Suppressor macrophage treated with lipopolysaccharide for 4 hours (primary cell): ENCODE measurements at places on chromosomes 11 and 22.

DNA sequence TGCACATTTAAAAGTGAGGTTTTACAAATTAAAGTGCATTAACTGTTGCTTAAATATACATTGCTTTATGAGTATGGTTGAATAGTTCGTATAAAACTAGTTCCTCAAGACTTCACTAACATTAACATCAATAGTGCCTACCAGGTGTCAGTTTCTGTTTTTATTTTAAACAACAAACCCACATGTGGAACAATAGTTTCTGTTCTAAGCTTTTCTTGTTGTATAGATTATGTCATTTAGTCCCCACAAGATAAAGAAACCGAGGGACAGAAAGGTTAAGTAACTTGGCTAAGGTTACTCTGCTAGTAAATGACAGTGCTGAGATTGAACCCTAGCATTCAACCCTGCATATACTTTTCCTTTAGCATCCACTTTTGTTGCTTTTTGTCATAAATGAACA is 41.4 kb upstream of the ST14 start:
- peak; percentile 23 for DNase-seq

DNA sequence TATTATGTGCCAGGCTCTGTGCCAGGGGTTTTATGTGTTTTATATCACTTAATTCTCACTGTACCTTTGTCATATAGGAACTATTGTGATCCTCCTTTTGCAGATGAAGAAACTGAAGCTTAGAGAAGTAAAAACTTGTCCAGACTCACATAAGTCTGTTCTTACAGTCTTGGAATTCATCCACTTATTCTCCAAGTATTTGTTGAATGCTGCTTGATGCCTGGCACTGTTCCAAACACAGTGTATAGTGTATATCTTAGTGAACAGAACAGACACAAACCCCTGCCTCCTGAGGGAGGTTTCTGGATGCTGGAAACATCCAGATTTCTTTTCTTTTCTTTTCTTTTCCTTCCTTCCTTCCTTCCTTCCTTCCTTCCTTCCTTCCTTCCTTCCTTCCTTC is 29.0 kb upstream of the FGF3 start:
- no peak for DNase-seq

DNA sequence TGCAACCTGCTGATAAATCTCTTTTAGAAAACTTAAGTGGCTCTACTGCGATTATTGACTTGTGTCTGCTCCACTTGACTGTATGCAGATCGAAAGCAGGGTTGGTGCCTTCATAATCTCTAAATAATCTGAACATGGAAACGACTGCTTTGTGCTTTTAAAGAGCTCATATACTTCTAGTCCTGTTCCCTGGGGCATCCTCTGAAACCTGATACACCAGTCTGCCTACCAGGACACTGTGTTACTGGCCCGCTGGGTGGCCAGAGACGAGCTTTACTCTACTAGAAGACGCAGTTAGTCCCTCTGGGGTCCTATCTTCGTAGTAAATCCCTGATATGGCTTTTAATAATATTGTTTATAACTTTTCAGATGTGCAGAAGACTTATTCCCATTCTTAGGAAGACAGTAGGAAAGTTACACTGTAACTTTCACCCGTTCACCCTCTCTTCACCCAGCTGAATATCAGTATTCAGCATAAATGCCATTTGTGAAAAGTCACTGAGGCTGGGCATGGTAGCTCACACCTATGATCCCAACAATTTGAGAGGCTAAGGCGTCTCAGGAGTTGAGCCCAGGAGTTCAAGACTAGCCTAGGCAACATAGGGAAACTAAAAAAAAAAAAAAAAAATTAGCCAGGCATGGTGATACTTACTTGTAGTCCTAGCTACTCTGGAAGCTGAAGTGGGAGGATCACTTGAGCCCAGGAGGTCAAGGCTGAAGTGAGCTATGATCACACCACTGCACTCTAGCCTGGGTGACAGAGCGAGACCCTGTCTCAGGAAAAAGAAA is 9.0 kb upstream of the HTR3B start:
- DNase-seq: no peak

GRCh38 chr22:44224166-44224565 is 43.4 kb downstream of the PARVG start:
- no peak for DNase-seq

- no peak for DNase-seq
Measured at GRCh38 chr11:76156971-76157427, 49.3 kb downstream of the WNT11 start.

GRCh38 chr11:67627441-67627811 is 2.3 kb downstream of the NUDT8 start:
- DNase-seq: no peak
